ENCODE measurements at places on chromosomes 2 and 18.

- no peak for DNase-seq
Observed at GRCh38 chr2:28567061-28567471, 71.2 kb downstream of the PLB1 start.

DNA sequence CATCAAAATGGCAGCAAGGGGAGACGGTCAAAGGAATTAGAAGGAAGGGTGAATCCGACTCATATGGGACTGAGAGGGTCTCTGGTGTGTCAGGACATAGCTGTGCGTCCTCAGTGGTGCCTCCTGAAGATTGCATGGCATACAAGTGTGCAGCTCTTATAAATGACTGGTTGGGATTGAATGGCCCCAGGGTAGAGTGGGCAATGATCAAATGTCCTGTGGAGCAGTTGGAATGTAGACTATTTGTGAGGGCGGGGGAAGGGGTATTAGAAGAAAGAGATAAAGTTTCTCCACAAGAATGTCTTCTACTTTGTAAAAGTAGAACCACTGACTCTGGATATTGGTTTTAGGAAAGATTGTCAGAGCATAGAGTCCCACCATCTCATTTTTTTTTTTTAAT, 24.6 kb downstream of the CTLA4 start:
- no peak for DNase-seq

DNA sequence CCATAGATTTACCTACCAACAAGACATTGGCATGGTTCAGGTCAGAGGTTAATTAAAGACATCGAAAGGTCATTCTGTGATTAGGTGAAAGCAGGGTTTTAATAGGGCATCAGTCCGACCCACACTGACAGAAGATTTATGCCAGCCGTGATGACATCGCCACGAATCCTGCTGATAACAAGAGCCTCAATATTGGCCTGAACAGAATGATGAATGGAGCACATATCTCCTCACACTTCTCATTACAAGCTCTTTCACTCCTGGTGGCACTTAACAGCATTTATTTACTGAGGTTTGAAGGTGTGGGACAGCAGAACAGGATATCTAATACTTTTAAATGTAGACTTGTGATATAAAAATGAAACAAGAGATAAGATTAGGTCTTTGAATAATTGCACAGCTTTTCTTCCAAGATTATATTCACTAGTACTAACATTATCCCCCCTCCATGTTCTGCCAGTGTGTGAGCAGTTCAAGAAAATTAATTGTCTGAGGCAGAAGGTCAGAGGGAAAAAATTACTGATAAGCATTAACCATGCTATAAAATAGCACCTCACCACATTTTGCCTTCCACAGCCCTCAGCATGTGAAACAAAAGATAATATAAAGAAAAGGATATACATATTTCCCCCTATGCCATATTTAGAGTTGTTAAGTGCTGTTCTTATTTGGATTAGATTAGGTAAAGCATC, 23.1 kb upstream of the INSIG2 start:
- no peak for DNase-seq

DNA sequence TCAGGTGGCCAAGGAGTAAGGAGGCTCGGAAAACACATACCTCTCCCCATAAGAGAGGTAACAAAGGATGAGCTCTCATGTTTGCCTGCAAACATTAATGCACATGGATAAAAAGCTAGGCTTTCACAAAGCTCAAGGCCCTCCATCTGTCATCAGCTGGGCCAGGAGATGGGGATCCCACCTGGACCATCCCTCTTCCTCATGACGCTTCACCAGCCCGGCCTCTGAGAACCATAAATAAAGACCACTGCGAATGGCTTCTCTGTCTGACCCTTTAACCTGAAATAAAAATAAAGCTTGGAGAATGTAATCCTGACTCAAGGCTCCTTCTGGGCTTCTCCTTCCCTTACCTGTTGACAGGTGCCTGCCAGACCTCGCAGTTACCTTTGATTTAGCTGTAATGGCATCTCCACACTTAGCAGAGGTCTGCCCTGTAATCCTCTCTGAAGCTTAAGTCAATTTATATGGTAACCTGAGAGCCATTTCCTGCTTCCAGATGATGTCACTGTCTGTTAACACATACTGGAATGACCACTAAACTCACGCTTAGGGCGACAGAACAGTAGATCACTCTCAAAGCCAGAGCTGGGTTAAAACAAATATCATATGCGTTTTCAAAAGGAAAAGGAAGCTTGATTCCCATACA, 29.3 kb upstream of the FOXI3 start:
- no peak for DNase-seq

DNA sequence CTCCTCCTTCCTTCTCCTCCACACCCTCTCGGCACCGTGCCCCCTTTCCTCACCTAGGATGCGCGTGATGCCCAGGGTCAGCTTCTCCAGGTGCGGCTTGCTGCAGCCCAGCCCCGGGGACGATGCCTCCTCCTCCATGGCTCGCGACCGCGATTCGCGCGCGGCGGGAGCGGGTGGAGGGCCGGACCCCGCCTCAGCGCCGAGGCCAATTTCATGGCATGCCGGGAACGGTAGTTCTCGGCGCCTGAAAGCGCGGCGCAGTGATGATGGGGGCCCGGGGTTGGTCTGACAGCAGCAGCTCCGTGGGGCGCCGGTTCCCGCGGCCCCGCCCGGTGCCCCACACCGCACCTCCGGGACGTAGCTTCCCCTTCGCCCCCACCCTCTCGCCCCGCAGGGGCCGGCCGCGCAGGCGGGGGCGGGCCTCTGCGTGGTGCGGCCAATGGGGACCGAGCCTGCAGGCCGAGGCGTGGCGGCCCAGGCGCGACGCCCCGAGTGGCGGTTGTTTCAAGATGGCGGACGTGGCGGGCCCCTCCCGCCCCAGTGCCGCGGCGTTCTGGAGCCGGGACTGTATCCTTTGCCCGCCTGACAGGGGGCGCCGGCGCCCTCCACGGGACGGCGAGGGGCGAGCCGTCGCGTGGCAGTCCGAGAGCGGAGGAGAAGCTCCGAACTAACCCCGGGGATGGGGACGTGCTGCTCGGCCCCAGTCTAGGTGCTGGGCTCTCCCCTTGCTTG, at the start of the genes KIAA1328 and TPGS2:
Gene KIAA1328, plus strand, starts transcription at position 498 of the 732 bp plus-strand sequence. Its CDS starts 12 bp downstream, at position 510.
Gene TPGS2, minus strand, starts transcription at position 373 of the 732 bp plus-strand sequence. Its CDS starts 235 bp downstream, at position 138.
- DNase-seq = peak; percentile 33

DNA sequence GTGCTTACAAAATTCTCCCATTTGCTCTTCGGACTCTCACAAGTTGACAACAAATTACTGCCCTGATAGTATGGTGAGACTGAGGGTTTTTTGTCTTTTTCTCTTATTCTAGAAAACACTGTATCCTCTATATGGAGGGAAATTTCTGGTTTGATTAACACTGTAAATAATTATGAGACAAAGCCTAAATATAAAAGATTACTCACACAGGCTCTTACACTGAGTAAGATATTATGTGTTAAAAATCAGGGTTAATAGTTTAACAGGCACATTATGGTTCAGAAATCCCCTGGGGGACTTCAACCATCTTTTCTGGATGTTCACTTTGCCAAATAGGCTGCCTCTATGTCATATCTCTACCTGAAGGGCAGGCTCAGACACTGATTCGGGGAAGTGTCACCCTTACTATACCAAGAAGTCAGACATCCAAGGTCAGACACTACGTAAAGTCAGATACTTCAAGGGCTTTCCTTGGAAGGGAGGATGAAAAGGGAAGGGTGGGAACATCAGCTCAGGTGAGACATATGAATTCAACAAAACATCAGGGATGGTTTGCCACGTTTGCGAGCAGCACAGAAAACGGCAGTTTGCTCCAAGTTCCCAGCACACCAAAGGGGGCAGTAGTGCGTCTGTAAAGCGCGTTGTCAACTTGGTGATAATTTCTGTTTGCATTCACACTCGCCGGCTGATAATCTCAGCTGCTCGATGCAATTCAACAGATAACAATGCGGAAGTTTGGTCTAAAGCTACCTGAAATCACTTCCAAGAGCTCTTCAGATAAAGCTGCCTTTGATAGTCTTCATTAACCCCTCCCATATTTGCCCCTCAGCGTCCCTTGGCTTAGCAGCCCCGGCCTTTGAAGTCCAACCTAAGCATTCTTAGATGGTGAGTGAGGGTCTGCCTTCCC, 972 bp upstream of the RASGRP3 start:
- no peak for DNase-seq

GRCh38 chr2:216583147-216583546, 50.1 kb upstream of the IGFBP2 start:
- peak; percentile 72 for DNase-seq

GRCh38 chr2:27123302-27124150, at the start of gene ABHD1:
ABHD1 (plus strand) TSS chr2:27123815; CDS start chr2:27123949, 134 bp downstream.
- DNase-seq = no peak

GRCh38 chr2:224930990-224931389, 111.3 kb downstream of the DOCK10 start:
- no peak for DNase-seq

Data from GM04503 (cell line).